ENCODE measurements at places on chromosomes 6 and 20. TPM values are rescaled to one million over a fixed set of nuclear protein-coding genes. Genes with fewer than 3 reads are reported as not detected.

NQO2 gene
- total RNA-seq, result 37.0 TPM

DNA sequence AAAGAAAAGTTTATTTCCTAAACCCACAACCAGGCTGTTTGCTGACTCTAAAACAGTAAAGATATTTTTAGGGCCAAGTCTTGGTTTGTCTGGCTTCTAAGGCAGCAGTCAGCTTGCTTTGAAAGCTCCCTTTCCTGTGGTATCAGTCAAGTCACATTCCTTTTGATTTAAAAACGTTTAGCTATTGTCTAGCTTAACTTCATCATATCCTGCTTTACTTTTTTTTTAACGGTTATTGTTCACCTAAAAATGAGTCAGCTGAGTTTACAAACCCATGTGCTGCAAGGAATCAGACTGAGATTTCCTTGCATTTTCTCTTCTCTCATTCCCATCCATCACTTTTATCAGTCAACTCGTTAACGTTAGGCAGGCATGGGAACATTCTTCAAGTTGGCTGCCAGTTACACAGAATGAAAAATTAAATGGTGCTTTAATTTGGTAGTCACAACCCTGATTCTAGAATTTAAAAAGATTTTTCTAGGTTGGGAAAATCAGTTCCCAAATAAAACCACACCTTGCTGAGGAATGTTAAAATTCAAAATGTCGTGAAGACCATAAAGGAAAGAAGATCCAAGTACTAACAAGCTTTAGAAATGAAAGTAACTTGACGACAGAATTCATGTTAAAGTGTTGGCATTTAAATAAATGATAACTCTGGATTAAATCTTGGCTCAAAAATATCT is 45.9 kb downstream of the ELOVL5 start:
- H3K27ac ChIP-seq, result no peak overlapping the region
- no peaks in the 10 kb centered on the region for H3K36me3 ChIP-seq
- no peaks in the 10 kb centered on the region for H3K27me3 ChIP-seq
- no peaks in the 10 kb centered on the region for H3K4me1 ChIP-seq

DNA sequence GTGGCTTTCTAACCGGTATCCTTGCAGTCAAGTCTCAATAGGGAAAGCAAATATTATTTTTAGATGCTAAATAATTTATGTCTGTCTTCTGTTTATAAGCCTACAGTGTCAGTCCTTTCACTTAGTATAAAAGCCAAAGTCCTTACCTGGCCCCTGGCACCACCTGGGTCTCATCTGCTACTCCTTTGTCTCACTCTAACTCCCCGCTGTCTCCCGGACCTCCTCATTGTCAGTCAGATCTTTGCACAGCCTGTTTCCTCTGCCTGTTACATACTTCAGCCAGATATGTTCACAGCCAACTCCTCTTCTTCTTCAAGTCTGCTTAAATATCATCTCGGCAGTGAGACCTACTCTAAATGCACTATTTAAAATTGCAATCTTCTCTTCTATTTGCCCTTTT is 84.2 kb downstream of the THEMIS start:
- H3K27me3 ChIP-seq, result no peaks in the 10 kb centered on the region
- H3K4me1 ChIP-seq, result no peaks in the 10 kb centered on the region
- DNase-seq, result no peak
- H3K4me3 ChIP-seq, result no peak overlapping the region
- H3K27ac ChIP-seq, result no peak overlapping the region

DNA sequence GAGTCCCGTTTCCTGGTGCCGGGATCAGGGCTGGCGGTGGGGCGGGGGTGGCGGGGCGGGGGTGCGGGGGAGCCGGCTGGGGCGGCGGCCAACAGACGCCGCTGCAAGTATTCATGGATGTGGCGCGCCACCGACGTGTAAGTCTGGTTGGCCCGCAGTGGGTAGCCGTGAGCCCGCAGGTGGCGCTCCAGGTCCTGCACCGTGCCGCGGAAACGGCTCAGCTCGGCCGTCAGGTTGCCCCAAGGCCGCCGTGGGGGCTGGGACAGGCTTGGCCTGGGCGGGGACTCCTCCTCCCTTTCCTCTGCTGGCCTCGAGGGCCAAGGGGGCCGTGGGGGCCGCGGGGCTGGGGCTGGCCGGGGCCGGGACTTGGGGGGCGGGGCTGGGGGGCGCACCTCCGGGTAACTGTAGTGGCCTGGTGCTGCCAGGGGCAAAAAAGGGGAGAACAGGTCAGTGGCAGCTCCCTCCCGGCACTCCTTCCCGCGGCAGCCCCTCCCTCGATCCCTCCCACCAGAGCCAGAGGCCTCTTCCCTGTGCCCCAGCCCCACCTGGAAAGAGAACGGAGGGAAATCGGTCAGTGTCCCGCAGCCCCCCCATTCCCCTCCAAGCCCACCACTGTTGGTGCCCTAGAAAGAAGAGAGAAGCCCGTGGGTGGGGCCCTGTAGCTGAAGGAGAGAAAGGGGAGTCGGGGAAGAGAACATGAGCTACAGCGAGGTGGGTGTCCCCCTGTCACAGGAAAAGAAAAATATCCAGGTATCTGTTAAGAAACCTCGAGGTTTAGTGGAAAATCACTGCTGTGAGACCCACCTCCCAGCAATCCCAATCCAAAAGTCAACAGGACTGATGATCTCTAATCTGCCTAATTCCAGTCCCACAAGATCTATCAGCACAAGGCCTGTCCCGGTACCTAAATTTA is 21.3 kb downstream of the TNXB start:
- no peaks in the 10 kb centered on the region for H3K4me1 ChIP-seq
- H3K27me3 ChIP-seq, result no peaks in the 10 kb centered on the region
- H3K27ac ChIP-seq, result peak overlapping the region; percentile 32
- DNase-seq, result peak; percentile 77
- H3K4me3 ChIP-seq, result no peak overlapping the region

NMBR gene
- not detected for total RNA-seq

IL17A gene
- total RNA-seq, result not detected

GRCh38 chr6:168118935-168119334 is 39.9 kb upstream of the FRMD1 start:
- peak; percentile 21 for DNase-seq
- H3K27ac ChIP-seq, result no peak overlapping the region
- H3K36me3 ChIP-seq, result no peaks in the 10 kb centered on the region

GRCh38 chr20:37702403-37703034 is 8.7 kb downstream of the CTNNBL1 start:
- no peak for DNase-seq
- H3K27me3 ChIP-seq, result no peaks in the 10 kb centered on the region
- H3K4me3 ChIP-seq, result no peak overlapping the region
- no peaks in the 10 kb centered on the region for H3K36me3 ChIP-seq
- H3K27ac ChIP-seq, result no peak overlapping the region

DNA sequence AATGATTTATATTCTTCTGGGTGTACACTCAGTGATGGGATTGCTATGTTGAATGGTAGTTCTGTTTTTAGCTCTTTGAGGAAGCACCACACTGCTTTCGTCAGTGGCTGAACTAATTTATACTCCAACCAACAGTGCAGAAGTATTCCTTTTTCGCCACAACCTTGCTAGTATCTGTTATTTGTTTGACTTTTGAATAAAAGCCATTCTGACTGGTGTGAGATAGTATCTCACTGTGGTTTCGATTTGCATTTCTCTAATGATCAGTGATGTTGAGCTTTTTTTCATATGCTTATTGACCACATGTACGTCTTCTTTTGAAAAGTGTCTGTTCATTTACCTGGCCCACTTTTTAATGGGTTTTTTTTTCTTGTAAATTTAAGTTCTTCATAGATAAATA is 583.8 kb upstream of the ARID1B start:
- H3K27me3 ChIP-seq, result no peaks in the 10 kb centered on the region
- no peak for DNase-seq
- H3K27ac ChIP-seq, result no peak overlapping the region
- no peak overlapping the region for H3K4me3 ChIP-seq
- no peaks in the 10 kb centered on the region for H3K4me1 ChIP-seq

Measured in kidney (tissue), 22 donors.